Substantia nigra (tissue), 51 donors: ENCODE measurements at places on chromosomes 12 and 14.

- DNase-seq = no peak
These were observed 16.9 kb downstream of the ASB2 start for GRCh38 chr14:93959239-93960107.

DNA sequence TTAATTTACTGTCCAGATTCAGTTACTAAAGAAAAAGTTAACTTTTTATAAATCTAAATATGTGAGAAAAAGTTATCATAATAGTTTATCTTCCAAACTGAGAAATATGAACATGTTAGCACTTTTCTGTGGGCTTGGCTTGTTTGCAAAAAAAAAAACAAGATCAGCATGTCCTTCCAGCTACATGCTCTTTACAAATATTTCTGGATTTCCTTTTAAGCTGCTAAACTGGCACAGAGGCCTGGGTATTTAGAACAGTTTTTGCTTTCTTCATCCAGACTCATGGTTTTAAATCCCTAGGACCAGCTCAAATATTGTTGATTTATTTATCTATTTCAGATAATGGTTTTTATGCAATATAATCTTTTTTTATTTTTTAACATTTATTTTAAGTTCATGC is 1444.5 kb upstream of the FLRT2 start:
- no peak for DNase-seq

DNA sequence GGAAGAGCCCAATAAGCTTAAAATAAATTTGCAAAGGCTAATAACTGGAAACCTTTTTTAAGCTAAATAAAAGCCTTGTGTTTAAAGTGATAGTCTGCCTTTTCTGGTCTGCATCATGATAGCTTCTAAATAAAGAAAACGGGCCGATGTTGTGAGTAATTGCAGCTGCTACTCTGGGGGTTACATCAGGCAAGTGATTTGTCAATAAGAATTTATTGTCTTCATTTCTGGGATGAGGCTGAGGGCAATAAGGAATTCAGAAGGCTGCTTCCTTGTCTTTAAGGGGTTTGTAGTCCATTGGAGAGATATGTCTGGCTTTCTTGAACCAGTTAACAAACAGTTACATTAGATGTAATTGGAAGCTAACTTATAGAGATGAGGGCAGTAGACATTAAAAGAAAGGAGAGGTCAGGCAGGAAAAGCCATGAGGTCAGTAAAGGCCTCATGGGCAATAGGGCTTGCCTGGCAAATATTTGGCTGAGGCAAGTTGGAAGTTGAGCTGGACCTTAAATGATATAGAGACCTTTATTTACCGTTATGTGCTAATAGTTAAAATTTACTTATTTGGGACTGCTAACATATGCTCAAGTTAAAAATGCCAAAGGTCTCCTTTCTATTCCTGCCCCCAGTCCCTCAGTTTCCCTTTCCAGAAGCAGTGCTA is 85.0 kb downstream of the CRADD start:
- DNase-seq = no peak

- no peak for DNase-seq
These were observed 46.1 kb downstream of the SLC24A4 start for GRCh38 chr14:92369097-92369496.

DNA sequence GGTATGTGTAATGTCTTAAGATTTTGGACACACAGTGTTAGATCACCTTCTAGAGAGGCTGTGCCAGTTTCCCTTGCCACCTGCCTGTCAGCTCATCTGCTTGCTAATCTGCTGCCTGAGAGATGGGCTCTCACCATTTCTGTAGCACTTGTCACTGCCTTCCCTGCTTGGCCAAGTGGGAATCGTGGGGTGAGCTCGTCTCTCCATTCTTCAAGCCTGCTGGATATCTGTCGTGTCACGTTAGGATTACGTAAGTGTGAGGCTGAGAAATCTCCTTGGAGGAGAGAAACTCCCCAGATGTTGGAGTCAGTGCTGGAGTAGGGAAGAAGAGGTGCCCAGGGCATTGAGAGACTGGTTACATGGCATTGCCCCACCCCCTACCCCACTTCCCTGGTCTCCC is 8.6 kb upstream of the RPH3A start:
- DNase-seq = no peak

DNA sequence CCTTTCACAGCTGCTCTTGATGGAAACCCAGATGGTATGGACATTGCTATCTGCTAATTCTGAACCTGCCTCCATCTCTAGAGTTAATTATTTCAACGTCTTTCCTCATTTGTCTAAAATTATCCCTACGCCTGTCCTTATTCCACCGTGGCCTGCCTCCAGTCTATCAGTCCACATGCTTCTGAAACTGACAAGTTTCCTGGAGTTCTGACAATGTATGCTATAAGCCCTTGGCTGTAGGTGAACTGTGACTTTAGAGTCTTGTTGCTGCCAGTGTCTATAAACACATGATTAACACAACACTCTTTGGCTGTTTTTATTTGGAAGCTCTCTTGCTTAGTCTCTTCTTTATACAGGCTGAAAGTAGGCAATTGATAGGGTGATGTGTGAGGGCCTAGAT is 1052.9 kb downstream of the TMTC2 start:
- DNase-seq = no peak

- no peak for DNase-seq
These were observed 154.3 kb downstream of the CEP83 start for GRCh38 chr12:94305130-94305957.

DNA sequence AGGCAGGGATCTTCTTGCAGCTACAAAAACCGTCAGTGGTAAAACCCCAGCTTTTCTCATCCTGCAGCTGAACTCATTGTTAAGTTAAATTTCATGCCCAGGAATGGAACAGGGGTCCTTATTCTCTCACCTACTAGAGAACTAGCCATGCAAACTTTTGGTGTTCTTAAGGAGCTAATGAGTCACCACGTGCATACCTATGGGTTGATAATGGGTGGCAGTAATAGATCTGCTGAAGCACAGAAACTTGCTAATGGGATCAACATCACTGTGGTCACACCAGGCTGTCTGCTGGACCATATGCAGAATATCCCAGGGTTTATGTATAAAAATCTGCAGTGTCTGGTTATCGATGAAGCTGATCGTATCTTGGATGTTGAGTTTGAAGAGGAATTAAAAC is 68.9 kb downstream of the DCAF5 start:
- no peak for DNase-seq

- peak; percentile 27 for DNase-seq
These were observed 1.9 kb downstream of the CARMIL3 start for GRCh38 chr14:24053548-24054323.
